ENCODE measurements at places on chromosomes 3 and 15.

GRCh38 chr3:149437710-149438109, 36.8 kb upstream of the TM4SF4 start:
- H3K27me3 ChIP-seq = no peaks in the 10 kb centered on the region
- H3K4me3 ChIP-seq = no peak overlapping the region
- DNase-seq = no peak

DNA sequence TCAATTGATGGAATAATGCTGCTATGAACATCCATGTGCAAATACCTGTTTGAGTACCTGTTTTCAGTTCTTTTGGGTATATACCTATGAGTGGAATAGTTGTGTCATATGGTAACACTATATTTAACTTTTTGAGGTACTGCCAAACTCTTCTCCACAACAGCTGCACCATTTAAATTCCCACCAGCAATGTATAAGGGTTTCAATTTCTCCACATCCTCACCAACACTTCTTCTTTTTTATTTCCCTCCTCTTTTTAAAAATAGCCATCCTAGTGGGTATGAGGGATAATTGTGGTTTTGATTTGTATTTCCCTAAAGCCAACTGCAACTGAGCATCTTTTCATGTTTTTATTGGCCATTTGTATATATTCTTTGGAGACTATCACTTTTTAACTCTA, 31.3 kb upstream of the ARHGEF3 start:
- DNase-seq = no peak
- H3K27ac ChIP-seq = no peak overlapping the region
- H3K27me3 ChIP-seq = no peaks in the 10 kb centered on the region
- no peaks in the 10 kb centered on the region for H3K4me1 ChIP-seq
- H3K4me3 ChIP-seq = no peak overlapping the region
- H3K36me3 ChIP-seq = no peaks in the 10 kb centered on the region

DNA sequence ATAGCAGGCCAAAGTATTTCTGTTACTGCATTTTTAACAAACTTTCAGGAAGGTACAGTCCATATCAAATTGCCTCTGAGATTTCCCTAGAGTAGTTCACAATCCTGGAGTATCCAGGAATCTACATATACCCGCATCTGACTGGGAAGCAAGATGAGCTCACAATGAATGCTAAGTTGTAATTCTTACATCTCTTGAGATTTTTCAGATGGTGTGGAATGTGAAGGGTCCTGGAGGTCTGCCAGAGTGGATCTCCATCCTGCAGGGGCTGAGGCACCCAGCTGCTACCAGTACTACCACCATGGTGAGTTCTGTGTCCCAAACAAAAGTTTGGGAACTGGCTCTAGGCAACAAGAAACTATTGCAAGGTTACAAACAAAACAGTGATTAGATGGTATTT, 156.7 kb upstream of the CCDC54 start:
- H3K4me3 ChIP-seq = no peak overlapping the region
- H3K27ac ChIP-seq = no peak overlapping the region
- no peak for DNase-seq
- peaks cover 13% of the 10 kb centered on the region for H3K4me1 ChIP-seq
- no peaks in the 10 kb centered on the region for H3K27me3 ChIP-seq

DNA sequence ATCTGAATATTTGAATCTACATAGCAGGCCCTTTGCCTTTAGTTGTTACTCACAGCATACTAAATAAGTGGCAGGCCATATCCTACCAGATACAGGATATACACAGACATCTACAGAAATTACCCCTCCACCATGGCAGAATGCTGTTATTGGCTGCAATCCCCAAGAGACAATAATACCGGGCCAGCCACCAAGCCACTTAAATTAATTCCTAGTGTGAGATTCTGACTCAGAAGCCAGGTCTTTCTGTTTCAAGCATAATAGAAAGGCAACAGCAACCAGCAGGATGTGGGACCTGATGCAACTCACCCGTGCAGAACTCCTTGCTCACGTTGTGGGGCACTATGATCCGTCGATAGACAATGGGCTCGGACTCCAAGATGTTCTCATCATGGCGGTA, 39.8 kb downstream of the CLK3 start:
- H3K36me3 ChIP-seq = no peaks in the 10 kb centered on the region
- H3K4me1 ChIP-seq = peaks cover 20% of the 10 kb centered on the region
- no peak overlapping the region for H3K27ac ChIP-seq
- no peak for DNase-seq
- no peaks in the 10 kb centered on the region for H3K27me3 ChIP-seq
- H3K4me3 ChIP-seq = no peak overlapping the region

DNA sequence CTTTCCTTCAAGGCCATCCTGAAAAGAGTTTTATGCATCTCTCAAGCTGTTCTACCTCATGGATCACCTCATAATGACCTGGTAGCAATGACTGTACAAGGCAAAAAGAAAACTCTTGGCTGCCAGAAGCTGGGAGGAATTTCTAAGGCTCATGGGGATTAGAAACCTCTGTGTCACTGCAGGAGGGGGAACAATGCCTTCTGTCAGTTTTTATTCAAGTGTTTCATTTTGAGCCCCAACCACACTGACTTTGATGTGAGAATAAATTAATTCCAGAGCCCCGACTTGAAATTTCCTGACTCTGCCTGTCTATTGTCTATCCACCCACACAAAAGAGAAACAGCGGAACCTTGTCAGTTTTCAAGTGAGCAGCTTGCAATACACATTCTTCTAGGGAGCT, 58.7 kb upstream of the MRPL3 start:
- no peak overlapping the region for H3K27ac ChIP-seq
- DNase-seq = no peak
- no peak overlapping the region for H3K4me3 ChIP-seq
- no peaks in the 10 kb centered on the region for H3K4me1 ChIP-seq
- H3K27me3 ChIP-seq = no peaks in the 10 kb centered on the region
- H3K36me3 ChIP-seq = no peaks in the 10 kb centered on the region

DNA sequence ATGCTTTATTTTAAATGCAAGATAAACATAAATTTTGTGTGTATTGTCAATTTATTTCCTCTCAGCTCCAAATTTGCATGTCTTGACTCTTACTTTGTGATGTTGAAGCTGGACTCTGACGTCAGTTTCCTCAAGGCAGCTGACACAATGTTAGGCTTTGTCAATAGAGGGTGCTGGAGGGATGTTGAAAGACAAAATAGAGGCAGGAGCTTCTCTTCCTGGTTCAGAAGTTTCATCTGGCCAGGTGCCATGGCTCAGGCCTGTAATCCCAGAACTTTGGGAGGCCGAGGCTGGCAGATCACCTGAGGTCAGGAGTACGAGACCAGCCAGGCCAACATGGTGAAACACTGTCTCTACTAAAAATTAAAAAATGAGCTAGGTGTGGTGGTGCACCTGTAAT, 408.6 kb downstream of the GBE1 start:
- no peak overlapping the region for H3K4me3 ChIP-seq
- H3K4me1 ChIP-seq = no peaks in the 10 kb centered on the region
- H3K27me3 ChIP-seq = no peaks in the 10 kb centered on the region
- no peaks in the 10 kb centered on the region for H3K36me3 ChIP-seq

- no peaks in the 10 kb centered on the region for H3K27me3 ChIP-seq
- H3K4me1 ChIP-seq = no peaks in the 10 kb centered on the region
- H3K36me3 ChIP-seq = no peaks in the 10 kb centered on the region
- H3K27ac ChIP-seq = no peak overlapping the region
- DNase-seq = no peak
- no peak overlapping the region for H3K4me3 ChIP-seq
Measured at GRCh38 chr3:103918336-103918735, 1448.4 kb upstream of the ALCAM start.

- peak overlapping the region; percentile 89 for H3K4me3 ChIP-seq
- H3K36me3 ChIP-seq = no peaks in the 10 kb centered on the region
- DNase-seq = no peak
- H3K27me3 ChIP-seq = no peaks in the 10 kb centered on the region
- peaks cover 10% of the 10 kb centered on the region for H3K4me1 ChIP-seq
Measured at GRCh38 chr15:70763950-70764730, 782 bp upstream of the UACA start.

GRCh38 chr3:69762768-69763229, 23.5 kb downstream of the MITF start:
- H3K36me3 ChIP-seq = no peaks in the 10 kb centered on the region
- DNase-seq = no peak
- H3K4me1 ChIP-seq = peaks cover 81% of the 10 kb centered on the region
- peak overlapping the region; percentile 72 for H3K27ac ChIP-seq
- H3K4me3 ChIP-seq = no peak overlapping the region
- no peaks in the 10 kb centered on the region for H3K27me3 ChIP-seq

- no peak overlapping the region for H3K4me3 ChIP-seq
- no peaks in the 10 kb centered on the region for H3K27me3 ChIP-seq
- no peak for DNase-seq
- peaks cover 25% of the 10 kb centered on the region for H3K4me1 ChIP-seq
Measured at GRCh38 chr3:182913889-182914288, 66.4 kb downstream of the DCUN1D1 start.

- H3K4me3 ChIP-seq = no peak overlapping the region
- H3K27me3 ChIP-seq = no peaks in the 10 kb centered on the region
- H3K36me3 ChIP-seq = no peaks in the 10 kb centered on the region
- no peak overlapping the region for H3K27ac ChIP-seq
- DNase-seq = no peak
- peaks cover 11% of the 10 kb centered on the region for H3K4me1 ChIP-seq
Measured at GRCh38 chr15:69086427-69087204, 72.1 kb downstream of the NOX5 start.

DNA sequence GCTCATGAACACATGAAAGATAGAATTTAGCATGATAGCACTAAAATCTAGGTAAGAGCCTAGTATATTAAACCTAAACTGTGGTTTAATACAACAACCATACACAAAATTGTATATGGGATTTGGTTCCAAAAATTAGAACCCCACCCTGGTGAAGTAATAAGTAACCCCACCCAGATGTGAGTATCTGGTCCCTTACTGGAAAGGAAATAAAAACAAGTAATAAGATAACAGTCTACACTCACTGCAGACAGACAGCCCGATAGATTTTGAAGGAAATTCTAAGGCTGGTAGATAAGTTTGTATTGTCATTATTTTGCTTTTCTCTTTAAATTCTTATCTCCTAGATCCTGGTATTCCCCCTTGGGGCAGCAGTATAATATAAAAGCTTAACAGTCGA, 184.9 kb downstream of the ZBTB20 start:
- H3K4me1 ChIP-seq = no peaks in the 10 kb centered on the region
- H3K27me3 ChIP-seq = no peaks in the 10 kb centered on the region
- H3K27ac ChIP-seq = no peak overlapping the region
- no peak for DNase-seq

DNA sequence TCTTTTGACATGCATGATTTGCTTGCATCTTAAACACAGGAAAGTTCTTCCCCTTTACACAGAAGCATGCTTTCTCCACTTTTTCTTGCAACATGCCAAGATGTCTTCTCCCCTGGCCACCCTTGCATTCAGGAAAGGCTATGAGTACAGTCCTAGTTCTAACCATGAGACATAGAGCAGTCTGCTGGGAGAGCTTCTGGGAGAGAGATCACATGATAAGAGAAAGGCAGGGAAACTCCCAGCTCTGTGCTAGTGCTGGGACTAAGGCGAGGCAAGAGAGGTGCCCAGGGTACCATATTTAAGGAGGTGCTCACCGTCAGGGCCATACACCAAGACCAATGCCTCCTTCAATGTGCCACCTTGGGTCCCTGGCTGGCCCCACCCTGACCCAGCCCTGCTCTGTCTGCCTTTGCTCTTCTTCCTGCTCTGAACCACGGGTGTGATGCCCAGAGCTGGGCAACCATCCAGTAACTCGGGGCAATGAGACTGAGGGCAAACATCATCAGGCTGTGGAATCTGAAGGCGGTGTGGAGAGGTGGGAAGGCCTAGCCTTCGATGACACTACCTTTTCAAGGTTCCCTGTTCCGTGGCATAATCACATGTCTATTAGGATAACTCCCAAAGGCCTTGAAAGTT, 77.4 kb upstream of the PRR20G start:
- H3K4me1 ChIP-seq = no peaks in the 10 kb centered on the region
- no peak overlapping the region for H3K4me3 ChIP-seq
- DNase-seq = no peak

DNA sequence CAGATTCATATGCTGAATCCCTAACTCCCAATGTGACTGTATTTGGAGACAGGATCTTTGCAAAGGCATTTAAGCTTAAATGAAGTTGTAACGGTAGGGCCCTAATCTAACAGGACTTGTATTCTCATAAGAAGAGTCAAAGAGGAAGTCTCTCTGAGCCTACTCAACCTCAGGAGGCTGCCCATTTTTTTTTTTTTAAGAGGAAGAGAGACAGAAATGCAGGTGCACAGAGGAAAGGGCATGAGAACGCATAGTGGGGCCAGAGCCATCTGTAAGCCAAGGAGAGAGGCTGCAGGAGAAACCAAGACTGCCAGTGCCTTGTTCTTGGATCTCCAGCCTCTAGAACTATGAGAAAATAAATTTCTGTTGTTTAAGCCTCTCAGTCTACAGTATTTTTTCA, 28.4 kb downstream of the ZNF860 start:
- no peak for DNase-seq
- no peak overlapping the region for H3K4me3 ChIP-seq
- no peaks in the 10 kb centered on the region for H3K4me1 ChIP-seq
- H3K36me3 ChIP-seq = no peaks in the 10 kb centered on the region

DNA sequence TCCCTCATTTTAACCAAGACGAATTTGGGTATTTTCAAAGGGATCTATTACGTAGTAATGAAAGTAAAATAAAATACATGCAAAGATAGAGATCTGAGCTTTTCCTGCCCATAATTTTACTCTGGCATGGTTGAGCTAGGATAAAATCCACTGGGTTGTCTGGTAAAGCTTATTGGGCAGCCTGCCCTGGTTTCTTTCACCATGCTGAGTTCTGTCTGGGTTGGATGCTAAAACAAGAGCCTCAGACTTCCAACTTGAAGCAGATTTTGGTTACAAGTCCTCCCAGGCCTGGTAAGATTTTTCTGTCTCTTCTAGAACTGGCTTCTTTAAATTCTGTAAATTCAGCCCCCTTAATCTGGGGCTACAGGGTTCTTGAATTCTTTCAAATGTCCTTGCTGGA, 86.8 kb downstream of the SAMMSON start:
- DNase-seq = no peak
- no peak overlapping the region for H3K4me3 ChIP-seq
- no peaks in the 10 kb centered on the region for H3K36me3 ChIP-seq

DNA sequence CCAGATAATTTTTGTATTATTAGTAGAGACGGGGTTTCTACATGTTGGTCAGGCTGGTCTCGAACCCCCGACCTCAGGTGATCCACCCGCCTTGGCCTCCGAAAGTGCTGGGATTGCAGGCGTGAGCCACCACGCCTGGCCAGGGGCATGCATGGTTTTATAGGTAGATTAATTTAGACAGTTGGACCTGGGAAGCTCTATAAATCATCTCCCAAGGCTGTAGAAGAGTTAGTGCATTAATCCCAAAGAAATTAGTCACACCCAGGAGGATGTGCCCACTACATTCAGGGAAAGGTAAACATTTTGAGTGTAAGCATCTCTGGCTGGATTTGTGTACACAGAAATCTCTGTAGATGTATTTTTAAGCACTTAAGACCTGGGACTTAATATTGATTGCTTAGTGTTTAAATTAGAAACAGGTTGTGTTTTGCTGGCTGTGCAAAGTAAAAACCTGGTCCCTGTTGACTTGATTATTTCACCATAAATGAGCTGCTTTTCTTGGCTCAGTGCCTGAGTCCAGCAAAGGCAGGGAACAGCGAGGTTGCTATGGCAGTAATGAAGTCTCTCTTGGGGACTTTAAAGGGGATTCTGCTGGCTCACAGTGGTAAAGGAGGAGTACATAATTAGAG, 19.2 kb downstream of the EXOSC7 start:
- H3K27me3 ChIP-seq = no peaks in the 10 kb centered on the region
- H3K27ac ChIP-seq = peak overlapping the region; percentile 68
- H3K4me1 ChIP-seq = peaks cover 40% of the 10 kb centered on the region
- DNase-seq = no peak
- no peaks in the 10 kb centered on the region for H3K36me3 ChIP-seq

GRCh38 chr3:157179365-157179803, 19.4 kb upstream of the CCNL1 start:
- H3K36me3 ChIP-seq = peaks cover 1% of the 10 kb centered on the region
- H3K27ac ChIP-seq = no peak overlapping the region
- H3K27me3 ChIP-seq = no peaks in the 10 kb centered on the region
